ENCODE measurements at places on chromosomes 13 and 19.
A peak's percentile ranks its signal among the peaks of the same experiment; 100 is the strongest.

DNA sequence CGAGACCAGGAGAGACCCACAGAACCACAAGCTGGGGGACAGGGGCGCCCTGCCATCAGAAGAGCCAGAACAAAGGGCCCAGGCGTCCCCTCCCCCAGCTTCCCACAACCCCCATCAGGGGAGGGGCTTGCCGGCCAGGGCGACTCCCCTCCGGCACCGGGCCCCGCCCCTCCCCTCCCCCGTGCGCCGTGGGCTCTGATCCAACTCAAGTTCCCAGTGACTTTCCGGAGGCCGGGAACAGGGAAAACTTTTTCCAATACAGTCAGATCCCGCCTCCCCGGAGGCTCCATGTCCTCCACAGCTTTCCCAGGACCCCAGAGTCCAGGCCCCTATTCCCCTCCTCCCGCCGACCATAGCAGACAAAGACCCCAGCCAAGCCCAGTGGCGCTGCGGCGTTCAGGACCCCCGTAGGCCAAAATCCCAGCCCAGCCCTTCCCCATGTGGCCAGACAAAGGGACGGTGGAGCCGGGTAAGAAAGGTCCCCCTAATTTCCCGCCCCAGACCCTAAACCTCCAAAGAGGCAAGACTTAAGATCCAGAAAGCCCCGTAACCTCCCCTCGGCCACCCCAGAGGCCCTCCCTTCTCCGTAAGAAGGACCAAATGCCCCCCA, 673 bp downstream of the TEAD2 start:
- DNase-seq: no peak

DNA sequence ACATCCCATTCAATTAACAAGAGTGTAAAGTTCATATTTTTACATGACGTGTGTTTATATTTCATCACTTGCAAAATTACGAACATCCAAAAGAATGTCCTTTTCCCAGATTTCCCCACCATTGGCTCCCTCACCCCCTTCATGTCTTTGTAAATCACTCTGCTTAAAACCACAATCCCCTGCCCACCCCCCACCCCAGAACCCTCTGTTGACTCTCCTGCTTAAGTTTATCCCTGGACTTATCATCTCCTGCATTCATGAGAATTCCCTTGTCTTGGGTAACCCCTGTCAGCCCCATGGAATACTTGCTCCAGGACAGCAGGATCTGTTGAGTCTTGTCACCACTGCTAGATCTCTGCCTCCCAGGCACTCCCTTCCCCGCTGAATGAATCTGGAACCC, 109.9 kb downstream of the COL4A1 start:
- DNase-seq: no peak

DNA sequence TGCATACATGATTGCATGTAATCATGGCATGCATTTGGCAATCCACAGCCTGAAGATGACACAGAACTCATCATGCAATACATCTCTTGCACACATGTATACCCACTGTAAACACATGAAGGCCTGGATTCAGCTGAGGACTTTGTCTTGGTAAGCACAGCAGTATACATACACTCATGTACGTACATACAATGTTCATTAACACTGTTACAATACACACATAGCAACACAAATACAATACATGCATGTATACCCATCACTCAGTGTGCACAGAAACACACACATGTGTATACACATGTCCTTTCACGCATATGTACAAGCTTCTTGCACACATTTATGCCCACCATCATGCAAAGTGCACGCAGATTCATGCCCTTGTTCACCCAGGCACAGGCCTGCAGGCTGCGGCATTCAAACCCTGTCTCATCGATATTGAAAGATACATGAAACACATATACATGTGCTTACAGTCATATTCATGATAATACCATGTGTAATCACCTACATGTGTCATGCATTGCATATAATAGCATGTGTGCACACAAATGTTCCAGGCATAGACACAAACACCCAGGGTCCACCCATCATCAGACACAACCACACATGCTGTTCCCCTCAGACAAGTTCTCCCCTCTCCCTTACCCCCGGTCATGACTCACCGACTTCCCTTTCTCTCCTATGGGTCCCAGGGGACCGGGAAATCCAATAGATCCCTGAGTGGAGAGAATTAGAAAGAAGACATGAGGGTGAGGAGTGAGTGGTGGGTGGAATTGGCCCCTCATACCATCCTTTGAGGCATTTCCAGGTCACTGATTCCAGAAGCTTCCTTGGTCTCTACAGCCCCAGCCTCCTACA, 28.7 kb downstream of the COL5A3 start:
- DNase-seq: peak; percentile 47

GRCh38 chr13:87331178-87331577, 340.0 kb upstream of the SLITRK5 start:
- no peak for DNase-seq

DNA sequence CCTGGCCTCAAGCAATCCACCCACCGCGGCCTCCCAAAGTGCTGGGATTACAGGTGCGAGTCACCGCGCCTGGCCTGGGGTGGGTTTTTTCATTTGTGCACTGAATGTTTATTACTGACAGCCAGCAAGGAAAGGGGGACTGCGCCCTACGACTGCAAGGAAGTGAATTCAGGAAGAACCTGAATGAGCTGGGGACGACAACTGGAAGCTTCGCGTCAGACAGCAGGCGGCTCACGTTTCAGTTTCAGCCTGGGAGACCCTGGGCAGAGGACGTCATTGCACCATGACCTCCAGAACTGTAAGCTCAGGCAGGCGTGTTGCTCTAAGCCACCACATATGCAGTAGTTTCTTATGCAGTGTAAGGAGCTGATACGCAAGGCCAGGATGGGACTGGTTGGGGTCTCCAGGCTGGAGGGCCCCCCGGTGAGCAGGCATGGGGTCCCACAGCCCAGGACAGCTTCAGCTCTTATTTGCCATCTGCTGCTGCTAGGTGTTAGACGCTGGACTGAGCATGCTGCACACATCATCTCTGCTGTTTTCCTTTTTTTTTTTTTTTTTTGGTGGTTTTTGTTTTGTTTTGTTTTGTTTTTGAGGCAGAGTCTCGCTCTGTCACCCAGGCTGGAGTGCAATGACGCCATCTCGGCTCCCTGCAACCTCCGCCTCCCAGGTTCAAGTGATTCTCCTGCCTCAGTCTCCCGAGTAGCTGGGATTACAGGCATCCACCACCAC, 66.6 kb downstream of the GADD45B start:
- peak; percentile 51 for DNase-seq

GRCh38 chr19:55174425-55175116, 5.5 kb downstream of the SYT5 start:
- no peak for DNase-seq

DNA sequence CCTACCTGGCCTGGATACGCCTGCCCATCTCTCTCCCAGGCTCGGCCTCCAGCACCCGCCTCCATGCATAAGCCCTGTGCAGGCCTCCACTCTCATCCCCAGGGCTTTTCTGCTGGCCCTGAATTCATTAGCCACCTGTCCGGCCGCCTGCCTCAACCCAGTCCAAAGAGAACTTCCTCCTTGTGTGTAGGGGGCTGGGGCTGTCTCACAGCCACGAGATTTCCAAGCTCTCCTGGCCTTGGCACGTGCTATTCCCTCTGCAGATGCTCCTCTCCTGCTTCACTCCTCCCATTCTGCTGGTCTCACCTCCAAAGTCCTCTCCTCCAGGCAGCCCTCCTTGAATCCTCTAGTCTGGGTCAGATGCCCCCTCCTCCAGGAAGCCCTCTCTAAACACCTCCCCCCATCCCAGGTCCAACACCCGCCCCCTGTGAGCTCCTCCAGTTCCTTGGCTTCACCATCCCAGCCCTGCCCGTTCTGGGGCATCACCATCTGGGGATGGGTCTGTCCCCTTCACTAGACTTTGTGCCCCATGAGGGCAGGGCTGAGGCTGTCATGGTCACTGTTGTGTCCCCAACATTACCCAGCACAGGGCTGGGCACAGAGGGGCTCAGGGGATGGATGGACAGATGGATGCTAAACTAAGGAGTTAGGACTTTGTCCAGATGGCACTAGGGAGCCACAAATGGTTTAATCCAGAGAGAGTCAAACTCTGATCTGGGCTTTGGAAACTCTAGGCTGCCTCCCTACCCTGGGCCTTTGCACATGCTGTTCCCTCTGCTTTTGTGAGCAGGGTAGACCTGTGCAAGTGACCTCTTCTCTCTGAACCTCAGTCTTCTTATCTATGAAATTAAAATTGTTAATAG, 14.8 kb downstream of the MEIS3 start:
- peak; percentile 50 for DNase-seq

GRCh38 chr19:39157275-39157996, 31.9 kb downstream of the PAK4 start:
- DNase-seq: no peak

DNA sequence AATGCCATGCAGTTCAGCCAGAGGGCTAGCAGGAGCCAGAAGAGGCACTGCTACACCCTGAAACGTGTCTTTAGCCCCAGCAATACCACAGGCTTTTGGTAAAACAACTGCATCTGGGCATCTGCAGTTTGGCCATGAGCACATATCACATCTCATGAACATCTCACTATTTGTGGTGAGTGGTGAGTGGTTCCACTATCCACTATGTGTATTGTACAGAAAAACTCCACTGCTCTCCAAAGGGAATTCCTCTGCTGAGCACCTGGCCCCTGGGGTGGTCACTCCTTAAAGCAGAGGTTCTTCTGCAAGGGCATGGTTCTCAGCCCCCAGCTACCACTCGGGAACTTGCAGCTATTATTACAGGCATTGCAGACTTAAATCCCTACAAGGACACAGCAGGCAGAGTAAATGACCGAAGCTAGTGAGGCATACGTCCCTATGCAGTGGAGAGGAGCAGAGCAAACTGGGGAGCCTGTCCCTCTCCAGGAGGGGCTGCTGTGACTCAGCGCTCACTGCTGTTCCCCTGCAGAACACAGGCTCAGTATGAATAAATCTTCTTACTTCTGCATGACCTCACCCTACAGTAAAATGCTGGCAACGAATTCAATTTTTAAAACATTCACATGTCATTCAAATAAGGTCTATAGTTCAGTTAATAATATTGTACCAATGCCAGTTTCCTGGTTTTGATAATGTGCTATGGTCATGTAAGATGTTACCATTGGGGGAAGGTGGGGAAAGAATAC, 332.4 kb upstream of the ZNF507 start:
- DNase-seq: no peak

DNA sequence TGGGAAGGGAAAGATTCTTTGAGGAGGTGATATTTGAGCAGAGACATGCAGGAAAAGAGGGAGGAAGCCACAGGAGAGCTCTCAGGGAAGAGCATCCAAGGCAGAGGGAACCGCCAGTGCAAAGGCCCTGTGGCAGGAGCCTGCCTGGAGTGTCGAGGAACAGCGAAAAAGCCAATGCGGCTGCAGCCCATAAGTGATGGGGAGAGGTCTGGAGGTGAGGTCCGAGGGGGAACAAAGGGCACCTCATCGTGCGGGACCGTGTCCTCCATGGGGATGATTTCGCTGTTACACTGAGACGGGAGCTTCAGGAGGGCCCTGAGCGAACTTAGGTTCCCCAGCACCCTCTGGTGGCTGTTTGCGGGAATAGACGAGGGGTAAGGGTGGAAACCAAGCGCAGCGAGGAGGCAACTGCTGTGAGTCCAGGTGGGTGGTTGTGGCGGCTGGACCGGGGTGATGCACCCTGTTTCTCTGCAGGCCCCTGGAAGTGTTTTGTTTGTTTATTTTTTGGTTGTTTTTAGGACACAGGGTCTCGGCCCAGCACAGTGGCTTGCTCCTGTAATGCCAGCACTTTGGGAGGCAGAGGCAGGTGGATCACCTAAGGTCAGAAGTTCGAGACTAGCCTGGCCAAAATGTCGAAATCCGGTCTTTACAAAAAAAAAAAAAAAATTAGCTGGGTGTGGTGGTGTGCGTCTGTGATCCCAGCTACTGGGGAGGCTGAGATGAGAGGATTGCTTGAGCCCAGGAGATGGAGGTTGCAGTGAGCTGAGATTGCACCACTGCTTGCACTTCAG, 5.9 kb upstream of the EHD2 start:
- DNase-seq: peak; percentile 95

DNA sequence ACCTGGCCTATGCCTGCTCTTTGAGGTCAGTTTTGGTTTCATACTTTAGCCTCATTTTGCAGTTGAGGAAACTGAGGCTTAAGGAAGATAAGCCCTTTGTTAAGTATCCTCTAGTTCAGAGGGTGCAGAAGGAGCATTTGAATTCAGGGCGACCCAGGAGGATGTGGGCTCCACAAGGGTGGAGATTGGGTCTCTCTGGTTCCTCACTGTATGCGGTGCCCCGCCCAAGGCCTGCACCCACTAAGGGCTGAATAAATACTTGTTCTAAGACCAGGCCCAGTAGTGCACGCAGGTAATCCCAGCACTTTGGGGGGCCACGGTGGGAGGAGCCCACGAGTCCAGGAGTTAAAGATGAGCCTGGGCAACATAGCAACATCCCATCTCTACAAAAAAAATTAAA, 768 bp upstream of the SLC44A2 start:
- no peak for DNase-seq

DNA sequence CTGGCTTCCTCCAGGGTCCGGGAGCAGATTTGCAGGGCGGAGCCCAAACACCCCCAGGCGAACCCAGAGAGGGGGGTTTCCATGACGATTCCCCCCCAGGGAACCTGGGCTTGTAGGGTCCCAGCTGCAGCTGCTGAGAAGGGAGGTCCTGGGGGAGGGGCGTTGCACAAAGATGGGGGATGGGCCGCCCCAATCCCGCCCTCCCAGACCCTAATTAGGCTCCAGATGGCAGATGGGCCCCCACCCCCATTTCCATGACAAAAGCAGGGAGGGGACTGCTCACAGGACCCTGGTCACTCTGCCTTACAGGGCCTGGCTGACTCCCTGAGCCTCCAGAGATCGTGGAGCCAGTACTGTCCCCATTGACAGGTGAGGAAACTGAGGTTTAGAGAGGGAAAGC, 15.2 kb downstream of the ELAVL3 start:
- no peak for DNase-seq

DNA sequence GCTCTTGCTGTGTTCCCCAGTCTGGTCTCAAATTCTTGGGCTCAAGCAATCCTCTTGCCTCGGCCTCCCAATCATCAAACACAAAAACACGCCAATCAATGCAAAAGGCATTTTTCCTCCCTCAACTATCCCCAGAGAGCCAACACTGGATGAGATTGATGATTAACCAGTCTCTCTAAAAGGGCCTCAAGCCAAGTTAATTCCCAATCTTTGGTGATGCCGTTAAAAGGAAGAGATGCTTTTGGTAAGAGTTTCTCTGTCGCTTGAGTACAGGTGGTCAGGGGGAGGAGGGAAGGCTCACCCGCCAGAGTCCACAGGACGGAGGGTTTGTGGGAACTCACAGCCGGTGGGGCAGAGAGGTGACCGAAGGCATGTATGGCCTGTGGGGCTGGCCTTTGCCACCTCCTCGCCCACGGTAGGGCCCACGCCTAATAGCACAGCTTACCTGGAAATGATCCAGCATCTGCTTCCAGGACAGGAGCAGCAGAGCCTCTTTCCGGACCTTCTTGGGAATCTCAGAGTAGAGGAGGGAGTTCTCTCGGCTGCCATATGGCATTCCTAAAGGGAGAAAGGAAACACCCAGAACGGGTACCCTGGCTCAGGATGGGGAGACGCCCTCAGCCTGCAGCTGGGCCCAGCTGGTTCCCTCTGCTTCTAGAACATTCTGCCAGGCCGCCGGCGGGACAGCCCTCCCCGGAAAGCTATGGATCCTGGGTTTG, 18.1 kb downstream of the DPP9 start:
- DNase-seq: no peak

- DNase-seq: no peak
Observed at GRCh38 chr13:111288276-111288675, 32.2 kb upstream of the TEX29 start.
